Spleen (tissue), 13 donors: ENCODE measurements at places on chromosomes 7 and 10. TPM values are rescaled to one million over a fixed set of nuclear protein-coding genes. Genes with fewer than 3 reads are reported as not detected.

Gene MNX1
- total RNA-seq = not detected

DNA sequence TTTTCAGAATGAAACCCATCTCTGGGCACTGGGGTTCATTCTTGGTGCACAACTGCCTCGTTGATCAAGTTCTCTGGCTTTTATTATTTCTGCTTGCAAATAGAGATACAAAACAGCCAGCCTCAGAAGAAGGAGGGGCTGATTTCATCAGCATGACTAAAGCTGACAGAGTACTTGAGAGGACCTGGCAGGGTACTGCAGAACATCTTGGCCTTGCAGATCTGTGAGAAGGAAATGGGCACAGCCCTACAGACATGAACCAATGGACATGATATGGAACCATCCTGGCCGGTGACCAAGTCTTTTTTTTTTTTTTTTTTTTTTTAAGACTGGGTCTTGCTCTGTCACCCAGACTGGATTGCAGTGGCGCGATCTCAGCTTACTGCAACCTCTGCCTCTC is 240.6 kb downstream of the VTI1A start:
- no peak for DNase-seq

Gene TSPAN13
- 50.2 TPM for total RNA-seq

DNA sequence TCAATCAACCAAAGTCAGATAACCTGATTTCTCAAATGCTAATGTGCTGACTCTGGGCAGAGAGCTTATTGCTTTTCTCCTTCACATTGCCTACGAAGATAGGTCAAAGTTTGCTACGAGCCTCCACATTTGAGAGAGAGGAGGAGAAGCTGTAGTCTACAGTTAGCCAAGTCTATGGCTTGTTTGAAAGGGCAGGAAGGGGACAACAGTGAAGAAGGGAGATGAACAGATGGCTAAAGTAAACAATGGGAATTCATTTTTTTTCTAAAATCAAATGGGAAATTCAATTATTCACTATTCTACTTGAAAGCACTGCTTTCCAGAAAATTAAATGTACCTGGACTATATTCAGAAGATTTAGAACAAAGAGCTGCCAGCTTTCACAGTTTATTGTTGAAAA is 126.7 kb upstream of the C1QL3 start:
- DNase-seq = no peak

- DNase-seq = no peak
These were observed 16.7 kb downstream of the P4HA1 start for GRCh38 chr10:73079779-73080541.

GRCh38 chr7:111290982-111291381 is 200.1 kb downstream of the LRRN3 start:
- no peak for DNase-seq

DNA sequence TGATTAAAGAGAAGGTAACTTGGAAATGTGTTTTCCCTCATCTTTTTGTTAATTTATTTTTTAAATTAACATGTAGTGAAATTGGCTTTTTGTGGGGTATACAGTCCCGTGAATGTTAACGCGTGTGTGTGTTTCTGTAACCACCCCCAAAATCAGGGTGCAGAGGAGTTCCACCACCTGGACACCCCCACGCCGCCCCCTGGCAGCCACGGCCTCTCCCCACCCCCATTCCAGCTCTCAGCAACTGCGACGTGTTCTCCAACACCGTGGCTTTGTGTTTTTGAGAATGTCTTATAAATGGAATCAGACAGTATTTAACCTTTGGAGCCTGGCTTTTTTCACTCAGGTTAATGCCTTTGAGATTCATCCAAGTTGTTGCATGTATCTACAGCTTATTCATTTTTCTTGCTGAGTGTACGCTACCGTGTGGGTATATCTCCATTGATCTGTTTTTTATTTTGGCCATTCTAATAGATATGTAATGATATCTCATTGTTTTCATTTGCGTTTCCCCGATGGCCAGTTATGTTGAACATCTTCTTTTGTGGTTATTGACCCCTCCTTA is 218.8 kb downstream of the EBF3 start:
- peak; percentile 32 for DNase-seq

Gene SEC31B
- 23.9 TPM for total RNA-seq

Gene NRG3
- not detected for total RNA-seq

GRCh38 chr7:81623251-81623855 is 146.5 kb downstream of the HGF start:
- no peak for DNase-seq

DNA sequence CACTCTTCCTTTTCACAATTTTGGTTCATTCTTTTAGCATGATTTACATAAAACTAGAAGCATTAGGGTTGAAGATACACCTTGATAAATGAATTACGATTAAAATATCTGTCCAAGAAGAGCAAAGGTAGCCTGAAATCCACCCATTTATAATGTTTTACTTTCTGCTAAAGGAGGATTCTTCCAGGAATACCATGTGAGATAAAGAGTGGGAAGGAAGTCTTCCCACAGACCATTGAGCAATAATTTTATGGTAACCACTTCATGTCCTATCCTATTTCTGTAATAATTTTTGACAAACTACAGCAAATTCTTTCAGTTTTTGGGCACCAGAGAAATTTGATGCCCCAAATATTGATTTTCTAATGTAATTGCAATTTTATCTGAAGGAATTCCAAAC is 150.6 kb upstream of the STEAP4 start:
- no peak for DNase-seq

Gene BBIP1
- total RNA-seq = 36.6 TPM

- DNase-seq = no peak
These were observed 83.7 kb downstream of the KIF20B start for GRCh38 chr10:89785095-89785494.

DNA sequence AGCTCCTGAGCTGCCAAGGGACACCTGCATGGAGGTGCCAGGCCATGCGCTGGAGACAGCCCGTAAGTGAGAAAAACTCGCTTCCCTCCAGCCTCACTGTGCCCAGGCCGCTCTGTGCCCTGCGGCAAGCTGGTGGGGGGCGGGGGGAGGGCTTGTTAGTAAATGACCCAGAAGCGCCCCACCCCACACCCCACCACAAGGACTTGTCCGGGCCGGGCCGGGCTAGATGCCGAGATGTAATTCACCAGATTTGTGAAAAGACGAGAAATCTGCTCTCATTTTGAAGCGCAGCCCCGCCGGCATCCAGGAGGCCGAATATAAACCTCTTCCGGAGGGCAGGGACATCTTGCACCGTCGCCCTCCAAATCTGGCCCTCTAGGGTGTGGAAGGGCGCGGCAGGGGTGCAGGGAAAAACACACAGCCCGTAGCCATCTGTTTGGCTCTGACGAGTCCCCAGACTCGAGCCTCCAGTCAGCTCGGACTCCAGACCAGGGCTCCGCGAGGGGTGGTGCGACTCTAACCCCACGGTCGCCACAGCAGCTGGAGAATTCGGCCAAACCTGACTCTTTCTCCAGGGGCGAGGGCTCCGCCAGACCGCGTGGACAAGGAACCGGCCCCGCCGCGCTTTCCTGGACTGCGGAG is 14.8 kb downstream of the TLX1 start:
- DNase-seq = no peak

Gene CSGALNACT2
- total RNA-seq = 66.6 TPM

DNA sequence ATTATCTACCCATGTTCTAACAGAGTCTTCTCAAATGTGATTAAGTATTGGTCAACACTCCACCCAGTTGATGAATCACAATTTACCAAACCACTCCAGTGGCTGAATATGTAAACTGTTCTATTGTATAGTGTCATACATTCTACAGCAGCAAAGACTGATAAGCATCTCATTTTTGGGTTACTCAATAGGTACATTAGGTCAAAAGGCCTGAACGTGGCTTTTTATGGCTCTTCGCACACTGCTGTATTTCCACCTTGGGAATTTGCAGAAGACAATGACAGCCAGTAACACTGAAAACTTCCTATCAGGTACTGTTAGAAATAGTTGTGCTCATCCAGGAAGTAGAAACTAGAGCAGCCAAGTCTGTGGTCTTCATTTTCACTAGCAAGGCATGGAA is 166.9 kb downstream of the GLI3 start:
- no peak for DNase-seq

Gene CALY
- 1.3 TPM for total RNA-seq

Gene MSS51
- 3.4 TPM for total RNA-seq

DNA sequence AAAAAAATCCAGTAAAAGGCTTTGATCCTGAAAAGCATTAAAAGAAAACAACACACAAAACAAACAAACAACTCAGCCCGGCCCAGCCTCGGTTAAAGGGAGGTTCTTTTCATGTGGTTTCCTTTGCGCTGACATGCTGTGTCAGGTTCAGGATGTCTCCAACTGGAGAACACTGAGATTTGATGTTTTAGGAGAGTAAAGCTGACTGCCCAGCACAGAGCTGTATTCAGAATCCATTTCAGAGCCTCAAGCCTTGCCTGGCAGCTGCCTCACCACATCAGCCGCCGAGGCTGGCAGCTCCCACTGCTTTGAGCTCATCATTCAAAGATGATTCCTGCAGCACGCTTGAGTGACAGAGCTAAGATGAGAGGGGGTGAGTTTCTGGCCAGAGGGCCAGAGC is 205.8 kb upstream of the LYZL1 start:
- DNase-seq = no peak

Gene SH2D4B
- not detected for total RNA-seq

- no peak for DNase-seq
These were observed 362.3 kb upstream of the MTPN start for GRCh38 chr7:136339464-136339863.

DNA sequence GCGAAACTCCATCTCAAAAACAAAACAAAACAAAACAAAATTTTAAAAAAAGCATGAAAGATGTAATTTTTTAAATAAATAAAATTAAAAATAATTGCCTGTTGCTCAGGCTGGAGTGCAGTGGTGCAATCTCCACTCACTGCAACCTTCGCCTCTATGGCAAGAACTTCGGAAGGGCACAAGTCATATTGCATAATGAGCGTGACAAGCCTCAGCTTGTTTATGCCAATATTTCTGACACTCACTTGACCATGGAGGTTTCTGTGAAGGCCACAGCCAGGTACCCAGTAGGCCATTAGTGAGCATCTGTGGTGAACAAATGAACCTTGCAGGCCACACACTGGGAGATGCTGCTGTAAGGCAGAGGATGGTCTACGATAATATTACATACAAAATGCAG is 106.1 kb upstream of the KMT2C start:
- peak; percentile 13 for DNase-seq

GRCh38 chr7:21947056-21947455 is 1.4 kb upstream of the CDCA7L start:
- DNase-seq = no peak

DNA sequence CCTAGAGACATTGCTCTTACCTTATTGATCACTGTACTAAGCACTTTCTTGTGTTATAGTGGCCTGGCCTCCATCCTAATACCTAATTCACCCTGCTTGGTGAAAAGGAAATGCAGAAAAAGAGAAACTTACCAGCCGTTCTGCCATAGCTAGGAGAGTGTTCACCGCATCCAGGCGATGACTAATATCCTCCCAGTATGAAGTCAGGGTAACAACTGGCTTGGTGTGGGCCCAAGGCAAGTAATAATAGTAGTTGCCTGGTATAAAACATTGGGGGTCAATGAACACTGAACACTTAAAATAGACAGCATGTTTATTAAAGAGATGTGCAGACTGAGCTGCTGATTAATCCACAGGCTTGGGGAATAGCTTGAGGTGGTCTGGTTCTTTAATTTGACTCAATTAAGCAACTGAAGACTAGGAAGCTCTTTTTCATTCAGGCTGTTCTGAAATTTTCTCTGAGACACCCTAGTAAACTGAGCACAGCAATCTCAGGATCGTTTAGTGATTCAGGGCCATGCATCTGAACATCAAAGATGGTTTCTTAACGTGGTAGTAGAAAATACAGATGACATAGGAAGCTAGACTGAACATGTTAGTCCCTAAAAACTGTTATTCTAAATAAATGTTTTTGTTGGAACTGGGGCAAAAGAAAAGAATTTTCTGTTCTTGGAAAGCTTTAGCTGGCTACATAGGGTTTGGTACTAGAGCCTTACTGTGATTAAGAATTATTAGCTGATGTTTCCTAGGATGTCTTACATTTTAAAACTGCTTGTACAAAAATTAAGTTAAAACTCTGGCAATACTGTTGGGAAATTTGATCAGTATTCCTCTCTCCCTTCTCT is 102.2 kb downstream of the MYOF start:
- DNase-seq = no peak

- no peak for DNase-seq
These were observed 27.7 kb upstream of the CROT start for GRCh38 chr7:87317691-87318245.

DNA sequence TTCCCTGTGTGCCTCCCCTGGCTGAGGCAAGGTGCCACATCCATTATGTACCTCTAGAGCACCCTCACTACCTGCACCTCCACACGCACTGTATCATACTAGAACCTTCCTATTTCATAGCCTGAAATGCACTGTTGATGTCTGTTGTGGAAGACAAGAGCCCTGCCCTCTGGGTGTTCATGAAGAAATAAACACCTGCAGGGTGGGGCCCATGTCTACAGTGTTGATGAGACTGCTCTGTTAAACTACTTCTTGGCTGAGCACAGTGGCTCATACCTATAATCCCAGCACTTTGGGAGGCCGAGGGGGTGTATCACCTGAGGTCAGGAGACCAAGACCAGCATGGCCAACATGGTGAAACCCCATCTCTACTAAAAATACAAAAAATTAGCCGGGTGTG is 14.0 kb downstream of the SORBS1 start:
- no peak for DNase-seq

DNA sequence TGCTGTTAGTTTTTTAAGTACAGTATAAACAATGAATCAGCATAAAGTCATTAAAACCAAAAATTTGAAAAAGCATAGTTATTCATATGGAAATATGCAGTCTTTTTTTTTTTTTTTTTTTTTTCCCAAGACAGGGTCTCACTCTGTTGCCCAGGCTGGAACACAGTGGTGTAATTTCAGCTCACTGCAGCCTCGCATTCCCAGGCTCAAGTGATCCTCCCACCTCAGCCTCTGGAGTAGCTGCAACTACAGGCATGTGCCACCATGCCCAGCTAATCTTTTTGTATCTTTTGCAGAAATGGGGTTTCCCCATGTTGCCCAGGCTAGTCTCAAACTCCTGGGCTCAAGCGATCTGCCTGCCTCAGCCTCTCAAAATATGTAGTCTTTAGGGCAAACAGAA is 182.0 kb downstream of the SEMA3E start:
- no peak for DNase-seq

DNA sequence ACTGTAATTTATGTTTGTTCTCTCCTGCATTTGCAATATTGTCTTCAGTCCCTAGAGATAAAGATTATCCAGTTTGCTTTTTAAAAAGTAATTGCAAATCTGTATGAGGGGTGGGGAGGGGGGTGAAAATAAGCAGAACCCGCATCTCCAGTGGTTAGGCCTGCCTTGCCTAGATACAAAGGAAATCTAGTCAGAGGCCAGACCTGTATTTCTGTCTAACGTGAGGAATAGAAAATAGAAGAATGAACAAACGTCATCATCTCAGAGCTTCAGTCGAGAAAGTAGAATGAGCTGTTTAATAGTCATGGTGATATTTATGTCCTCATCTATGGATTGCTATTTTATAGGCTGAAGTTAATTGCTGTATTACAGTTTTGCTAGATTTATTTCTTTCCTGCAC is 284.2 kb downstream of the BICC1 start:
- no peak for DNase-seq

Gene RADIL
- 1.7 TPM for total RNA-seq

DNA sequence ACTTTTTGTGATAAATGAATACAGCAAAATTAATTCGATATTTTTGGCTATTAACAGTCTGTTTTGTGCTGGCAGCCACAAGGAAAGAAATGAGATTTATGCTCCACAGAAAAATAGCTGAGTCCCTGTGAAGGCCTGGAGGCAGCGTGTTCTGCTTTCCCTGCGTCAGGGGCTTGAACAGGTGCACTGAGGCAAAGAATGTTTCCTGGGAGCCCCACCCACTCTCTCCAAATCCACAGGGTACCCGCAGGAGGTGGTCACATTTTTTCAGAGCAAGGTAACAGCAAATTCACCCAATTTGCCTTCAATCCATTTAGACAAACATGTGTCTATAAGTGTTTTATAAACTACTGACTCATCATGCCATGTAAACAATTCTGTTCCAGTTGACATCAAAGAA is 308.1 kb downstream of the TCERG1L start:
- DNase-seq = no peak
